ENCODE measurements at places on chromosomes 2 and 18.

- peak; percentile 86 for DNase-seq
These were observed 108.4 kb upstream of the BZW1 start for GRCh38 chr2:200703127-200703925.

- no peak for DNase-seq
These were observed 77.6 kb downstream of the PDE1A start for GRCh38 chr2:182349268-182349667.

DNA sequence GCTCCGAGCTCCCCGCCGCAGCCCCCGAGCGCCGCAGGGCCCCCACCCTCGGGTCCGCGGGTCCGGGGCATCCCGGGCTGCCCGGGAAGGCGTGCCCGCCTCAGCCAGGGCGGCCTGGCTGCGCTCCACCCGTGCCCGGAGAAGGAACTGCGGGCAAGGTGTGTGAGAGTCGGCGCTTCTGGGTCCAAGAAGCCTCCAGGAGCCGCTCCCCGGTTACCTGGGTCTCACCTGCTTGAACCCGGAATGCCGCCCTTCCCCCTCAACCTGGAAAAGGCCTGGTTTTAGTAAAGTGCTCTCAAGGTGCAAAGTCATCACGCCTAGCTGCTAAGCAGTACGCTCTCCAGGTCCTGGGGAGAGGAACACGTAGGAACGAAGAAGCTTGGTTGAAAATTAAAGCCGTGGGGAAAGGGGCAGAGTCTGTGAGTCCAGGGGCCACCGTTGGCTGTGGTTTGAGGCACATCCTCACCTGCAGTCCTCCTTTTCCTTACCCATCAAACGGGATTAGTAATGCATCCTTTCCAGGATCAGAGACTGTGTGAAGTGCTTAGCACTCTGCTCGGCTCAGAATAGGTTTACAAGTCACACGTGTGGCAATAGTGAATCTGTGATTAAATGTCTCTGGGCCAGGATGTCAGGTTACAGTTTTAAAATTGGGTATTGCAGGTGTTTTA lies 1.2 kb downstream of the ASAP2 start:
- peak; percentile 22 for DNase-seq

GRCh38 chr2:8684878-8685696 lies 3.2 kb downstream of the ID2 start:
- peak; percentile 59 for DNase-seq

DNA sequence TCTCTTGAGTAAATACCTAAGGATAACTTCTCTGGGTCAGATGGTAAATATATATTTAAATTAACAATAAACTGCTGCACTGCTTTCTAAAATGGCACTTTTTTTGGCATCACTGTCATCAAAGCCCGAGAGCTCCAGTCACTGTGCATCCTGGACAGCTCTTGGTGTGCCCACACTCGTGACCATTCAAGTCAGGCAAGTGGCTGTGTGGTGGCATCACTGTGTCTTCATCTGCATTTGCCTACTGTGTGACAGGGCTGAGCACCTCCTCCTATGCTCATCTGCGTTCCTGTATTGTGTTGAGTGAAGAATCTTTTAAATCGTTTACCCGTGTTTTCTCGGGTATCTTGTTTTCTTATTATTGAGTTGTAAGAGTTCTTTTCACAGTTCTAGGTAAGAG lies 568.1 kb upstream of the SALL3 start:
- no peak for DNase-seq

DNA sequence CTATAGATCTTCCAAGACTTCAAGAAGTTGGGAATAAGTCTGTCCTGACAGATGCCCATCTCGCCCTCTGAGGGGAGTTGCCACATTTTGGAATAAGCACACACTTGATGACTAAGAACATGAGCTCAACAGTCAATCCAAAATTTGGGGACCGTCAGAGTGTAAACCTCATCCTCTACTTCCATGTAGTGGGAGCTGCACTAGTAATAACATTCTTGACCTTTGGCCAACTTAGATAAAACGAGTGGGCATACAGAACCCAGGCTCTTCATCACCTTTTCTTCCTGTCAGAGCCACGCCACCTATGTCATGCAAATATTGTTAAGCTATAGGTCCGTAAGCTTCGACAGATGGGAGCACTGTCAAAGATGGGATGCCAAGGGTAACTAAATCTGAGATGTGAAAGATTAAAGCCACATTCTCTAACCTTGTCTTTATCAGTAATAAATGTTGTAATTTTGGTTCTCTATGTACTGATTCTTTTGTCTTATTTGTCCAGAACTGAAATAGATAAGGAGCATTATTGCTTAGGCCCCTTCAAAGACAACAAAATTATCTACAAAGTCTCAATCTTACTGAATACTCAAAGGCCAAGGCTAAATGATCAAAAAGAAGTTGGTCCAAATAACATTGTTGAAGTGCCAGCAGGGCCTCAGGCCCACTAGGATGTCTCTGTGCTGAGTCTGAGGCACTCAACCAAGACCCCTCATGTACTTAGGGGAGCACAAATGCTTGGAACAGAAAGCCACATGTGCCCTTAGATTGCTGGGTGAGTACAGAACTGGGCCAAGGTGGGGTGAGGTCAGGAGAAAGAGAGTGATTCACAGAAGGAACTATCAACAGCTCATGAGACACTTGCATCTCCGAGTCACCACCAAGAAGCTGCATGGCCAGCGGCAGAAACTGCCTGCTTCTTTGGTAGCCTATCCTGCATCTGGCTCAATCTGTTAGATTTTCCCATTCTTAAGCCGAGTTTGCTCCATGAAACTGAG lies 15.0 kb downstream of the CDH2 start:
- DNase-seq, result no peak

GRCh38 chr2:116435648-116436047 lies 1378.8 kb upstream of the DDX18 start:
- DNase-seq, result no peak

DNA sequence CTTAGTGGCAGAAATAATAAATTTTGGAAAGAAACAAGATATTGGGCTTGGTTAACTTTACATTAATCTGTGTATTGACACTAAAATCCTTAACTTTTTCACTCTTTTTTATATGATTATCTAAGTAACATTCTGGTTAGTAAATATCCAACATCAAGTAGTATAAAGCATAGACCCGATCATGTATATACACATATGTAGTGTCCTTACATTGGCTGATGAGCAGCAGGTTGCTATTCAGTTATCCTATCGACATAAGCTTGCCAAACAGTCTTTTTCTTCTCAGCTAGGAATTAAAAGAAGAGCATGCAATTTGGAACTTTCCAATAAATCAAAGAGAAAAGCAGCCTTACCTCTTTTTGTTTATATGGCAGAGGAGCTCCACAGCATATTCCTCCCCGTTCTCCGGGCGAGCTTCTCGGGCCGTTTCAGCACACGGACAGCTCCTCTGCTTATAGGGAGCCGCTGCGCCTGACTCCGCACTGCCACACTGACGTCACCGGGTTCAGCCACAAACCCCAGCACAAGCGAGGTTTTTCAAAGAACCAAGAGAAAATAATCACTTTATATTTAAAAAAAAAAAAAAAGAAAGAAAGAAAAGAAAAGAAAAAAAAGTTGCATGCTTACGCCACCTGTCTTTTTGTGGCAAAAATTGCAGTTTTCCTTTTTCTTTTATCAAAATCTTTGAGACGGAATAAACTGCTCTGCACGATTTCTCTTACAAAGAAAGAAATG lies at the start of gene SCG2:
SCG2 (minus strand) TSS at position 430 of the 735 bp plus-strand sequence. CDS start 3,079 bp downstream, outside the sequence.
- DNase-seq, result peak; percentile 76

- DNase-seq, result no peak
These were observed 102.2 kb downstream of the VIT start for GRCh38 chr2:36798724-36799123.

DNA sequence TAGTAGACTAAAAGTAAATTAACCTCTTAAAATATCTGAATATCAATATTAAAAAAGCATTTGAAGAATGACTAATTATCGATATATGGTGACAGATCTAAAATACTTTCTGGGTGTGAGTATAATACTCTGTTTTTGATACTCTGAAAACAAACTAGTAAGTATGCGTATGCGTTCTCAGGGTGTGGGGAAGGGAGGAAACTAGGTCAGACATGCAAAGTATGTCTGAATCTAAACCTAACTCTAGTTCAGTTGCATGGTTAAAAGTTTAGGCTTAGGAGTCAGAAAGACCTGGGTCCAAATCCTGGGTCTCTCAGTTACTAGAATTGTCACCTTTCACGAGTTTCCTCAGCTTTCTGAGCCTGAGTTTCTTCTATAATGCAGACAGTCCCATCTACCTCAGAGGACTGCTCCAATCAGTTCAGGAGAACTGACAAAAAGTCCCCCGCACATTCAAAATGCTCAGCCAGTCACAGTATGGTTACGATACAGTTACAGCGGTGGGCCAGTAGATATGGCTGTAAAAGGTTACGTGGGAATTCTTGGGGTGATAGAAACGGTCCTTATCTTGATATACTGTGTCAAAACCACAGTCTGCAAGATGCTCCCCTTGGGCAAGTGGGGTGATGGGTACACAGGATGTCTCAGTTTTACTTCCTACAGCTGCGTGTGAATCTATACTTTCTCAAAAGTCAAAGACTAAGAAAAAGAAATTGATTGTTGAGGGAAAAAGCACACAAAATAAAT lies 29.2 kb downstream of the UNC50 start:
- DNase-seq, result peak; percentile 31

DNA sequence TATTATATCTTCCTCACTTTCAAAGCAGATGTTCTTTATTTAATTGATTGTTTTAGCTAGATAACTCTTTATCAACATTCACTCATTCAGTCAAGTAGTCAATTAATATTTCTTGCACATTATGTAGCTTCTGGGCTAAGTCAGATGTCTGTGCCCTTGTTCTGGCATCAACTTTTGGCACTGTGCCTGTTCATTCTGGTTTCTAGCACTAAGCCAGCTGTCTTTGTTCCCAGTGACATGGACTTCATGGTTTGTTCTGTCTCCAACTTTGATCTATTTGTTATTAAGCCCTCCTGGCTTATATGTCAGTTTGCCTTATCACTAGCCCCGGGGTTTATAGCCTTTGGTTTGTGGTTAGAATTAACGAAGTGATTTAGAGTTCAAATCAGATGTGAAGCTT lies 247.9 kb upstream of the SYT4 start:
- peak; percentile 7 for DNase-seq

DNA sequence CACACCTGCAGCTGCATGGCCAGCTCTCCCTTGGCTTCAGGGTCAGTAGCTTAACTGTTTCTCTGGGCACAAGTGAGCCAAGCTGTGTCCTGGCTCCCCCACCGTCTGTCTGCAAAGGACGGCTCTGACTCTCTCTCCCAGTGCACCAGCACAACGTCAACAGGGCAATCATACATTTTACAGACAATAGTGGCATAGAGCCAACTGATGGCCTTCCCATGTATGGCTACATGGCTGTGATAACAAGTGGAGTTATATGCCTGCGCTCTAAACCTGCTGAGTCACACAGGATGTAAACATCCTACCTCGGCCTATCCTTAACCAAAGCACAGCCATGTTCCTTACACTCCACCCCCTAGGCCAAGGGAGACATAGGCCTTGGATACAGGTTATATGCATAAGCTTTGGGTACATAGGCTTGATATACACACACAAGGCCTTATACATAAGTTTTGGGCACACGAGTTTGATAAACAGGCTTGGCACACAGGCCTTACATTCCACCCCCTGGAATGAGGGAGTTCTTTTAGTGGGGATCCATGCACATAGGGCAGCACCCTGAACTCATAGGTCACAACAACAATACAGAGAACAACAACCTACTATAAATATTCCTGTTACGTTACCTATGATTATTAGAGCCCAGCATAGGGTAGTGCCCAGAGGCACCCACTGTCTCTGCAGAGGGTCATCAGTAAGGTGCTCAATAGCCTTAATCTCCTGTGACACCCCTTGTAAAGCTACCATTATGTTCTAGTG lies 17.7 kb downstream of the PHOSPHO2 start:
- peak; percentile 58 for DNase-seq

DNA sequence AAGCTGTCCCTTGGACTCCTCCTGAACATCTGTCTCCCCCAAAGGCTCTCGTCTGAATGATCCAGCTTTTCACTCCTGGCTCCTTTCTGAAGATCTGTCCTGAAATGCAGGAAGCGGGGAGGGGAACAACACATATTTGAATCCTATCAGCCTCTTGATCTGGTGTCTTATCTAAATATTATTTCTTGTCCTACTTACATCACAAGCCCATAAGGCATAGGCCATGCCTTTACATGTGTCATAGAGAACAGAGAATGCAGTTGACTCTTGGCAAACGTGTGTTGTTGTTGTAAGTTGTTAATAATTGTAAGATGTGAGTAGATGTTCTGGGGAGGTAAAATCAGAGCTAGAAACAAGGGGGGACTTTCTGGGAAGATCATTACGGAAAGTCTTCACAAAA lies 57.4 kb downstream of the GATA6 start:
- DNase-seq, result no peak

DNA sequence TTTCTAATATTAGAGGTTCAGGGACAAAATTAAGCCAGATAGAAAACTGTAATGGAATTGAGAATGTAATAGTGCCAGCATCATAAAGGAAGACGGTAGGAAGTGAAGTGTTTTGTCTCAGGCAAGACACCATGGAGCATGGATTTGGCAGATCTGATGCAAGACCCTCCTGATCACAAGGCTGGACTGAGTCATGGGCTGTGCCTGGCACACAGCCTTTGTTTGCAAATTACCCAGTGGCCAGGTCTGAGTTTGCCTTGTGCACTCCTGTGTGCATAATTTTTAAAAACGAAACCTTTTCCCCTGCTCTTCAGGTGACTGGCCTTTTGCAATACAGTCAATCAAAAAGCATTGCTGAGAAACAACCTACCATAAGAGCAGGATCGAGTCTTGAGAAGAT lies 2.0 kb upstream of the UPP2 start:
- DNase-seq, result no peak

GRCh38 chr18:5049124-5049523 lies 147.9 kb downstream of the AKAIN1 start:
- no peak for DNase-seq

GRCh38 chr2:224209555-224210285 lies 170.6 kb upstream of the SERPINE2 start:
- DNase-seq, result no peak

GRCh38 chr2:158772306-158773078 lies 22.6 kb upstream of the DAPL1 start:
- no peak for DNase-seq

DNA sequence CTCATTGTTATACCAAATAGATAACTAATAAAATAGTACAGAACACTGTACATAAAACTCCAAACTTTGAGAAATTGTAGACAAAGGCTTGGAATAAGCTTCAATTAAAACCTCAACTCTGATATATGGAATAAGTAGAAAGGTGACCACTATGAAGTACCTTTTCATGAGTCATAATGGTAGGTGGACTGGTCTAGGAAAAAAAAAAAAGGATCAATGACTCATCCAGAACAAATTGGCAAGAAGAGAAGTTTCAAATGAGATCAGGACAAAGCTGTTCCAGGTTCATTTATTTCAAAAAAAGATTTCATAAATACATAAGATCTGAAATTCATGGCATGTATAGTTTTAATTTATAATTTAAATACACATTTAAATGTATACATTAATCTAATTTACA lies 769.7 kb downstream of the SUCLG1 start:
- no peak for DNase-seq

- DNase-seq, result no peak
These were observed 75.3 kb downstream of the SDC1 start for GRCh38 chr2:20149703-20150030.

DNA sequence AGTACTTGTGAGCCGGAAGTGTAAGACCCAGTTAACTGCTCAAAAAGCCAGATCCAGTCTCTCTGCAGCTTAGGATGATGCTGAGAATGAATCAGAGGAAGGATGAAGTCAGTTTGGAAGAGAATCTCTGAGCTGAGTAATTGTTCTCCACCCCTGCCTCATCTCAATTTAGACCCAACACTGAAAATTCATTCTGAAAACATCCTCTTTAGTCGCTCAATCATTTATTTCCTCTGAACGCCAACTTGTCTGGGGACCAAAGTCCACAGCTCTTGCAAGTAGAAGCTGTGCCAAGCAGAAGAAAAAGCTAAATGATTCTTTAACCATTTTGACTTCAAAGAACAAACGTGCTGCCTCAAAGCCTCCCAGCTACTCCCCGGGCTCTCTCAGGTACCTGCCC lies 177.1 kb upstream of the KLHL29 start:
- DNase-seq, result no peak

All from hematopoietic multipotent progenitor cell treated with erythropoietin and hydrocortisone succinate and interleukin-3 and kit ligand, for 4 days (in vitro differentiated cells).